Cortex of kidney (tissue), 1 donor: ENCODE measurements at places on chromosomes 13 and 19.

GRCh38 chr13:100588331-100589177, at the start of gene GGACT:
GGACT (minus strand) TSS chr13:100588789; CDS start chr13:100532591, 56,198 bp downstream.
- DNase-seq: no peak

- DNase-seq: no peak
Observed at GRCh38 chr19:18898607-18899408, 2.9 kb upstream of the CERS1 start.

- no peak for DNase-seq
Observed at GRCh38 chr19:50030225-50030624, 4.4 kb downstream of the ZNF473 start.

DNA sequence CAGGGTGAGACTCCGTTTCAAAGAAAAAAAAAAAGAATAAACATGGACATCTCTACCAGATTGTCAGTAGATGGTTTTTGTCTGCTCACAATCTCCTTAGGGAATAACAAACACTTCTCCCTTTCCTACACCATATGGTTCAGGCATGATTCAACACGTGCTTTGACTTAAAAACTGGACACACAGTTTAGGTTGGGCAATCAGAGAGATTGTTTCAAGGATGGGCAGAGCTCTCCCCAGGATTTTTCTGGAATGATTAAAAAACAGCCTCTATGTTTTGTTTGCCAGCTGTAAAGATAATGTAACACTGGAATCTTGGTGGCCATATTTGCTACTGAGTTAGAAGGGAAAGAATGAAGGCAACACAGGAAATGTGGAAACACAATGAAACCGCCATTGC, 150.1 kb upstream of the TSC22D1 start:
- DNase-seq: no peak

GRCh38 chr13:60869941-60870613, 473.1 kb downstream of the TDRD3 start:
- DNase-seq: no peak

- DNase-seq: no peak
Observed at GRCh38 chr19:31708520-31708919, 359.3 kb upstream of the TSHZ3 start.

DNA sequence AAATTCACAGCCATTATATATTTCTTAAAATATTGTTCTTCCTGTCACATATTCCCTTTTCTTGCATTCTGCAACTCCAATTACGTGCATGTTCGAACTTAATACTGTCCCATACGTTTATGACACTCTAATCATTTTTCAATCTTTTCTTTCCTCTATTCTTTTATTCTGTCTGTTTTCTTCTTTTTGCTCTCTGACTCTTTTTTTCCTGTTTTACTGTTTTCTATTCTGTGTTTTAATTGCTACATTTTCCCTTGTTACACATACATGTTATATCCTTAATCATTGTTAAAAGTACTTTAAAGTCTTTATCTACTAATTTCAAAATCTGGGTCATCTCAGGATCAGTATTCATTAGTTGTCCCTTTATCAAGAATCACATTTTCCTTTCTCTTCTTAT, 1149.1 kb upstream of the PCDH20 start:
- DNase-seq: no peak

DNA sequence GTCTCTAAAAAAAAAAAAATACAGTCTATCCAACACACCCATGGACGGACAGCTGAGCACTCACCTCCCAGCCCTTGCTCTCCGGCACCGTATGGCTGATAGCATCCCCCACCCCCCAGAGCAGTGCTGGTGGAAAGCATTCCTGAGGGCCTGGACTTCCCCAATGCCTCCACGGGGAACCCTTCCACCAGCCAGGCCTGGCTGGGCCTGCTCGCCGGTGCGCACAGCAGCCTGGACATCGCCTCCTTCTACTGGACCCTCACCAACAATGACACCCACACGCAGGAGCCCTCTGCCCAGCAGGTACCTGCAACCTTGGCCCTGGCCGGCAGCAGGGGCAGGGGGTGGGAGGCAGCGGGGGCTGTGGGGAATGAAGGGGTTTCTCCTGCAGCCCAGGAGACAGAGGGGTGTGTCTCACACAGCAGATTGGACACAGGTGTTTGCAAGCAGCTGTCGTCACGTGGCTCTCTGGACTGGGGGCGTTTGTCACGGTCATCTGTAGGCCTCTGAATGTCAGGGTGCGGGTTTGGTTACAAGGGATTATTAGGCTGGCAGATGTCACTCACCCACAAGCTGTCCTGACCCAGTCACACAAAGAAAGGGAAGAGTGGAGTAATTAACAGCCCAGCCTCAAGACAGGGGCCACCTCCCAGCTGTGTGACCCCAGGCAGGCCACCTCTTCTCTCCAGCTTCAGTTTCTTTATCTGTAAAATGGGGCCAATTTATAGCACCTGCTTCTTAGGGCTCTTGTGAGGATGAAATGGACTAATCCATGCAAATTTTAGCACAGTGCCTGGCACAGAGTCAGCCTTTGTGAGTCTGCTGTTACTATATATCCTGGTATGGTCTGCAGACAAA, 19.3 kb downstream of the PLD3 start:
- no peak for DNase-seq

DNA sequence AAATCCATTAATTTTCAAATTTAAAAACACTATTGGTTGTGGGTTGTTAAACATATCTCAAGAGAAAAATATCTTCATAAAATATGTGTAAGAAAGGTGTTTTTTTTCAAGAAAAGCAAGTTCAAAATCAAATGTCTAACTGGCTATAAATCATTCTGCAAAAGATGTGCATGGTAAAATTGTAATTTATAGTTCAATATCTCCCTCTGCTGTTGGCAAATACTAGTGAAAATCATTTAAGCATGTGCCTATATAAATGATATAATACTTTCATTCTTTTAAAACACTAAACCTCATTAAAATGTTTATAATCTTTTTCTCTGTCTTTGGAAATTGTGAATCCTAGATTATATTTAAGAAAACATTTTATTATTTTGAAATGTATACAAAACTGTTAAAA, 17.2 kb upstream of the SLITRK6 start:
- no peak for DNase-seq

DNA sequence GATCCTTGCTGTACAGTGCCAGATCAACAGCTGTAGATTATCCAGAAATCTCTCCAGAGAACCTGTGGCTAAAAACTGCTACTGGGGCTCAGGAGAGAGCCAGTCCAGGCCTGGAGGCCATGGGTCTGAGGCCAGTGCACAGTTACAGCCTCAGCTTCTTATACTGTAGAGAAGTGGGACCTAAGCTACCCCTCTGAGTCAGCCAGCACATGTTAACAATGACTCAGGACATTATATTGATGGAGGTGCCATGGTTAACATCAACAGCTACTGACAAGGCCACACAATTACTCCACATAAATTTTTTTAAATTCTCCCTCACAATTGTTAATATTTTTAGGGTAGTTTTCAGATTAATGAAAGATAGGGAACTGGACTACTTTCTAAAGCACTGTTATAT, 138.5 kb downstream of the RBM26 start:
- DNase-seq: no peak

DNA sequence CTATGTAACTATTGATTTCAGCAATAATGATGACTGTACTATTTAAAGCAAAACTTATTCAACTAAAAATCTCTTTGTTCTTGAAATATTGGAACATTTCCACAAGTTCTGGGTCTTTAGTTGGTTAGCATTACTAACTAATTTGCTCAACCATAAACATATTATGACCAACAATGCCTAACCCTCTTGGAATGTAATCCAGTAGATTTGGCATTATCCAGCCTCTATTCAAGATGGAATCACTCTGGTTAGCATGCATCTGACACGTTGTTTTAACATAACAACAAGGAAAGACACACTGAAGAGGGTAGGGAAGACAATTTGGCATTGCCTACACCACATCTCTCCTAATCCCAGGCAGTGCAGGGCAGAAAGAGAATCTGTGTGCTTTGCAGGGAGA, 941.3 kb upstream of the PCDH20 start:
- DNase-seq: no peak

- no peak for DNase-seq
Observed at GRCh38 chr19:11383706-11384048, 437 bp downstream of the EPOR start.

DNA sequence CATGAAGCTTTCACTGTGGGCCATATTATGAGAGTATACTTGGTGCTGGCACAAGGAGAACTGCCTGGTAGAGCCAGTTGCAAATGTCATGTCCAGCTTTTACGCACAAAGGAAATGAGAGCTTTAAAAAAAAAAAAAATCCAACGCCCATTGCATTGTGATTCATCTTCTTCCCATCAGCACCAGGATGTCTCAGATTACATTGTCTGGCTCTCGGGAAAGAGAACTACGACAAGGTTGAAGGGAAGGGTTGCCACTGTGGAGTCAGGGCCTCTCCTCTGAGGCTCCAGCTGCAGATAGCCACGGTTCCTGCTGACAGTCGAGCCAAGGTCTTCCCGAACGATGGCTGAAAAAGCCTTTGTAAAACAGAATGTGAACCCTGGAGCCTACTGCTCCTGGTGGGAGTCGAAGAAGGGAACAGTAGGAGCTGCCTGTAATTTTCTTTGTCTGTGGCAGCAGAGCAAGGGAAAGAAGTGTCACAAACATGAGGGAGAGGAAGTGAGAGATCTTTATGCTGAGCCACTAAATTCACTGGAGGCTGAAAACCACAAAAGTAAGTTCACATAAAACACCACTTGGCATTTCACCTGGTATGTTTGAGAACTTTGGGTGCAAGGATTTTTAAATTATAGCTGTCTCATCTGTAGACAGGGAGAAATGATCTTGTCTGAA, 704.7 kb downstream of the DIAPH3 start:
- DNase-seq: no peak

GRCh38 chr13:45876781-45877180, 25.2 kb upstream of the SIAH3 start:
- no peak for DNase-seq

- DNase-seq: no peak
Observed at GRCh38 chr13:110822669-110822945, 92.3 kb downstream of the ANKRD10 start.

- no peak for DNase-seq
Observed at GRCh38 chr13:110158226-110158625, 148.7 kb downstream of the COL4A1 start.

DNA sequence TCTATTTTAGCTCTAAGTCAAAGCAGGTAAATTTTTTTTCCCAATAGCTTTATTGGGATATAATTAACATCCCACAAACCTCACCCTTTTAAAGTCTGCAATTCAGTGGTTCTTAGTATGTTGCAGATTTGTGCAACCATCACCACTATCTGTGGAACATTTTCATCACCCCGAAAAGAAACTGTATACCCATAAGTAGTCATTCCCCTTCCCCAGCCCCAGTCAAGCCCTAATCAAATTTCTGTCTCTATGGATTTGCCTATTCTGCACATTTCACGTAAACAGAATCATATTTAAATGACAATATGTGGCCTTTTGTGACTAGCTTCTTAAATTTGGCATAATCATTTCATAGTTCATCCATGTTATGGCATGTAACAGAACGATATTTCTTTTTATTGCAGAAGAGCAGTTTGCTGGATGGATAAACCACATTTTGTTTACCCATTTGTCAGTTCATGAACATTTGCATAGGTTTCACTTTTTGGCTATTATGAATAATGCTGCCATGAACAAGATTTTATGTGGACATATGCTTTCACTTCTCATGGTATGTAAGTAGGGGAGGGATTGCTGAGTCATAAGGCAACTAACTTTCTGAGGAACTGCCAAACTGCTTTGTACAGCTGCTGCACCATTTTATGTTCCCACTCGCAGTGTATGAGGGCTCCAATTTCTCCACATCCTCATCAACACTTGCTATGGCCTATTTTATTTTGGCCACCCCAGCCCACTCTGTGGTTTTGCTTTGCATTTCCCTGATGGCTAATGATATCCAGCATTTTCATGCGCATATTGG, 10.9 kb downstream of the SLC46A3 start:
- no peak for DNase-seq

- DNase-seq: no peak
Observed at GRCh38 chr13:40749327-40749726, 21.7 kb downstream of the MRPS31 start.

GRCh38 chr13:79904581-79904980, 423.6 kb downstream of the NDFIP2 start:
- no peak for DNase-seq

DNA sequence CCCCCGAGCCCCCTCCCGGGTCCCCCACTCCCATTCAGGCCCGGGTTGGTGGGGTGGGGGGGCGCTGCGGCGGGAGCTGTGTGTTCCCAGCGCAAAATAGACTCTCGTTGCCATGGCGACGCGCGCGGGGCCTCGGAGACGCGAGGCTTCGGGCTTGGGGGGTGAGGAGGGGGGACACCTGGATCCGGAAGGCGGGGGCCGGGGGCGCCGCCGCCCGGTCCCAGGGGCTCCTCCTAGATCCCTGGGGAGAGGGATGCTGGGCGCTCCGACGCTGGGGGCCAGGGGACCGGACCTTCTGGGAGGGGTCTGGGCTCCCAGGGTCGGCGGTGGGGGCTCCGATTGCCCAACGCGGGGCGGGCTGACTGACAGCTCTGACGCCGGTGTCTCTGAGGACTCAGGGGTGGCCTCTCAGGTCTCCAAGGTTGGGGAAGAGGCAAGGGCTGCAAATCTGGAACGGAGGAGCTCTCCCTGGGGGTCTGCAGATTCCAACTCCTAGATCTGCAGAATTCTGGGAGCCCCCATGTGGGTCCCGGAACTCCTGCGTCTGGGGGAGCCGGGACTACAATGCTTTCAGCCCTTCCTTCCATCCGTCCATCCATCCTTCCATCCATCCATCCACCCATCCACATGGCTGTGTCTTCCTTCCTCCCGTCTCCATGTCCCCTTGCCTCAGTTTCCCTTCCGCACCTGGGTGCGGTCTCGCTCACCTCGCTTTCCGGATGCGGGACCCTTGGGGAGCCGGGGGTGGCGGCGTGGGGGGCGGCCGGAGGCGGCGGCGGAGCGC, 9.1 kb upstream of the SHISA7 start:
- DNase-seq: no peak

GRCh38 chr13:23504180-23504579, 66.0 kb upstream of the TNFRSF19 start:
- no peak for DNase-seq

DNA sequence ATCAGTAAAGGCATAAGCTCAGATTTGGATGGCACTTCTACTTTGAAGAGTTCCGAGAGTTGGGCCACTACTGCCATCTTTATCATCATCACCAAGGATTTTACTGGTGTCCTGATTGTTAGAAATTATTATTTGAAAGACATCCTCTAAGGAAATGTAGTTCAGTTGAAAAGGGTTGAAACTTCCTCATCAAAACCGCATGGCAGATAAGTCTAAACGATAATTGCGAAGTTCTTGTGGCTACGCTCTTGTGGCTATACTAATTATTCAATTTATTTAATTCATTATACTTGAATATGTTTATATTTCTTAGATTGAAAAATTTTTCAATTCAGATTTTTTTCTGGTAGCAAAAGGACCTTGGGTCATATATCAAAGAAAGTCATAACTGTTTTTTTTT, 22.4 kb downstream of the TNFRSF19 start:
- no peak for DNase-seq

GRCh38 chr13:37274569-37275497, 169.4 kb upstream of the CSNK1A1L start:
- DNase-seq: no peak
